ENCODE measurements at places on chromosomes 2 and 18.
A peak's percentile ranks its signal among the peaks of the same experiment; 100 is the strongest.

DNA sequence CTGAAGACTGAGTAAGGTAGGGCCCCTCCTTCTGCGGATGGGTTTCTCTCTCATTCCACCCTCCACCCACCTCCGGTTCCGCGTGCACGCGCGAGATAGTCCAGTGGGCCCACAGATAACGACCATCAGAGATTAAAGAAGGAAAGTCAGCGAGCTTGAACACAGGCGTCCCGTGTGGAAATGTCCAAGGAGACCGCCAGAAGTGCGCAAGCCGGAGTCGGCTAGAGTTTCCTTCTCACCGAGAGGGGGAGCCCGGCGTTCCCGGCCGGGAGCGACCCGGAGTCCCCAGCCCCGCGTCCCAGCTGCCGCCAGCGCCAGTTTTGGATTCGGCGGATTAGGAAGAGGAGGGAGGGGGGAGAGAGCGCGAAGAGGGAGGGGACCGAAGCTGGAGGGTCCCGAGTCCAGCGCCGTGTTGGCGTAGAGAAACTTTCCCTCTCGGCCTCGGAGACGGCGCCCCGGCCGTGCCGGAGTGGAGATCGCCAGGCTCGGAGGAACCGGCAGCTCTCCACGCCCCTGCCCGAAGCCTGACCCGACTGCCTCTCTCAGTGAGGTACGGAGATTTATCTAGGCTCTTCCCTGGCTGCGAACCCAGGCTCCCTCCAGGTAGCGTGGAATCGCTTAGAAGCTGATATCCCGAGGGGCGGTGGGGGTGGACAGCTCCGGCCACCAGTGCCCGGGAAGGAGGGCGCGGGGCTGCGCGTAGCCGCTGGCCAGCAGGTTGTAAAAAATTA lies at the start of gene GULP1:
TSS of gene GULP1 (plus strand) at position 258 of the 731 bp plus-strand sequence. CDS start 185,829 bp downstream, outside the sequence.
- DNase-seq: peak; percentile 83

GRCh38 chr2:46873604-46874068 lies 42.0 kb downstream of the MCFD2 start:
- DNase-seq: peak; percentile 98

- DNase-seq: no peak
These were observed 54.0 kb downstream of the EPAS1 start for GRCh38 chr2:46351098-46351749.

DNA sequence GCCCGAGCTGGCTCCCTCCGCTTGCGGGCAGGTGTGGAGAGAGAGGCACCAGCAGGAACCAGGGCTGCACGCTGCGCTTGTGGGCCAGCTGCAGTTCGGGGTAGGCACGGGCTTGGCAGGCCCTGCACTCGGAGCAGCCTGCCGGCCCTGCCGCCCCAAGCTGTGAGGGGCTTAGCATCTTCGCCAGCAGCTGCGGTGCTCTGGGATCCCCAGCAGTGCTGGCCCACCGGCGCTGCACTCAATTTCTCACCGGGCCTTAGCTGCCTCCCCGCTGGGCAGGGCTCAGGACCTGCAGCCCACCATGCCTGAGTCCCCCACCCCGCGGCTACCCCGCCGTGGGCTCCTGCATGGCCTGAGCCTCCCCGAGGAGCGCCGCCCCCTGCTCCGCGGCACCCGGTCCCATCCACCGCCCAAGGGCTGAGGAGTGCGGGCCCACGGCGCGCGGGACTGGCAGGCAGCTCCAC lies 434.4 kb upstream of the RGPD4 start:
- DNase-seq: no peak

DNA sequence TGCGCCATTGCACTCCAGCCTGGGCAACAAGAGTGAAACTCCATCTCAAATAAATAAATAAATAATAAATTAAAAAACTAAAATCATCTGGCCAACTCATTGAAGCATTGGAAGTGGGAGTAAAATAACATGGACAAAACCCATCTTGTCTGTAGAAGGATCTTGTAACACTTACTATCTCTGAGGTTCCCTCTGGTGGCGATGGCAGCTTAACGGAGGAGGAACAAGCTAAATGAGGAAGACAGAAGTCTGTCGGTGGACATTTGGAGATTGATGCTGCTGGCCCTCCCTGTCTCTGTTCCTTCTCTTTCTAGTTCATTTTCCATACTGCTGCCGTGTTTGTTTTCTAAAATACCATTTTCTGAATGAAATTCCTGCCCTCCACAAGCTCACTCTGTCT lies 43.4 kb downstream of the ZCCHC2 start:
- DNase-seq: peak; percentile 39

All from ELR (cell line).